ENCODE measurements at places on chromosomes 2 and 18. TPM values are rescaled to one million over a fixed set of nuclear protein-coding genes. Genes with fewer than 3 reads are reported as not detected.

GRCh38 chr18:73249030-73249429 lies 381.2 kb upstream of the NETO1 start:
- DNase-seq = no peak

GRCh38 chr18:11137400-11137799 lies 12.0 kb downstream of the PIEZO2 start:
- no peak for DNase-seq

DNA sequence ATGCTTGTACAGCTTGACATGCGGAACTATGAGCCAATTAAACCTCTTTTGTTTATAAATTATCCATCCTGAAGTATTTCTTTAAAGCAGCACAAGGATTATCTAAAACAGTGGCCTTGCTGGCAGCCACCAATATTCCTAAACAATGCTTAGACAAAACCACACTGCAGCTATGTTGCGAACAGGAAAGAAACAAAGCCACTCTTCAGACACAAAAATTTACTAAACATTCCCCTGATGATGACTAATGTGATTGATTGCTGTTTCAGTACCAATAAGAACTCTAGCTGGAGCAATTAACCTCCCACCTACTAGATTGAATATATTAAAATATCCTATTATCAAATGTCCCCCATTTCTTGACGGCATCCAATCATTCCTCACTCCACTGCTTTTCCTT lies 325.8 kb upstream of the REG3G start:
- DNase-seq = no peak

NCL gene
- 227 TPM for total RNA-seq

CHRNG gene
- total RNA-seq = not detected

ALPP gene
- total RNA-seq = not detected
